ENCODE measurements at places on chromosomes 4 and X.

GRCh38 chr4:126939401-126939800, 693.4 kb upstream of the INTU start:
- no peak for DNase-seq

DNA sequence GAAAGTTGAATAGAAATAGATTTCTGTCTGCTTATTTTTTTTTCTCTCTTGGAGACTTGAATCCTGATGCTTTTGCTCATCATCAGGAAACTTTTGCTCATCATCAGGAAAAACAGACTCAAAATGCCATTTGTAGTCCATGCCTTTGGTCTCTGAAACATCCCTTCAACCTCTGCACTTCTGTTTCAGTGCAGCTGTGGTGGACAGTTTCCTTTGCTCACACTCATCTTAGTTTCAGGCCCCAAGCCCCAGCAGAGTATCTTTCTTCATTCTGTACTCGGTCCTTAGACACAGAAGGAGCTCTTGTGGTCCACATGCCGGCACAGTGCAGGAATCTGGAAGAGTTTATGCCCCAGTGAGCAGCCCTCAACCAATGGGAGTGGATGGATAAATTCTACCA, 337.9 kb downstream of the PPP3CA start:
- DNase-seq: no peak

GRCh38 chrX:9587642-9588041, 122.8 kb downstream of the TBL1X start:
- DNase-seq: no peak

DNA sequence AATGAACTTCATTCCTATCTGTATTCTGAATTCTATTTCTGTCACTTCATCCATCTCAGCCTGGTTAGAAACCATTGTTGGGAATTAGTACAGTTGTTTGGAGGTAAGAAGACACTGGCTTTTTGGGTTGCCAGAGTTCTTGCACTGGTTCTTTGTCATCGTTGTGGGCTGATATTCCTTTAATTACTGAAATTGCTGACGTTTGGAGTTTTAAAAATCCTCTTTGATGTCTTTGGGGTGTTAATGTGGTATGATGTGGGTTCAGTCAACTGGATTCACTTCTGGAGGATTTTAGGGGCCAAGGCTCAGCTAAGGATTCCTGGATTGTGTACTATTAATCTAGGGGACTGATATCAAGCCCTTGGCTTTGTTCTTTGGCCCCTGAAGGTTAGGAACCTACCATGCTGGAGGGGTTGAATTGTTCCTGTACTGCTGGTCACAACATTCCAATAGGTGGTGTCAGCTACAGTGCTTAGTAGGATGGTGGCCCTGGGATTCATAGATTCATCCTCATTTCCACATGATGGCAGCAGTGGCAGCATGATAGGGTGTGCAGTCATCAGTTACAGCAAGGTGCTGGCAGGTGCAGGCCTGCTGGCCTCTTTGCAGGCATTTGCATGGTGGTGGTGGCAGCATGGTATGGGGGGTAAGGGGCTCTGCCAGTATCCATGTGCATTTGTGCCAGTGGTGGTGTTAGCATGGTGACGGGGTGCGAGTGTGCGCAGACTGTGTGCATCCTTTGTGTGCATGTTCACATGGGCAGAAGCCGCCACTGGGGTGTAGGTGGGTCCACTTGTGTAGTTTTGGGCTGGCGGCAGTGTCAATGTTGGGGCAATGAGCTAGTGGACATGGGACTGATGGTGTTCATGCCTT, 301.3 kb downstream of the TEX13C start:
- DNase-seq: no peak

DNA sequence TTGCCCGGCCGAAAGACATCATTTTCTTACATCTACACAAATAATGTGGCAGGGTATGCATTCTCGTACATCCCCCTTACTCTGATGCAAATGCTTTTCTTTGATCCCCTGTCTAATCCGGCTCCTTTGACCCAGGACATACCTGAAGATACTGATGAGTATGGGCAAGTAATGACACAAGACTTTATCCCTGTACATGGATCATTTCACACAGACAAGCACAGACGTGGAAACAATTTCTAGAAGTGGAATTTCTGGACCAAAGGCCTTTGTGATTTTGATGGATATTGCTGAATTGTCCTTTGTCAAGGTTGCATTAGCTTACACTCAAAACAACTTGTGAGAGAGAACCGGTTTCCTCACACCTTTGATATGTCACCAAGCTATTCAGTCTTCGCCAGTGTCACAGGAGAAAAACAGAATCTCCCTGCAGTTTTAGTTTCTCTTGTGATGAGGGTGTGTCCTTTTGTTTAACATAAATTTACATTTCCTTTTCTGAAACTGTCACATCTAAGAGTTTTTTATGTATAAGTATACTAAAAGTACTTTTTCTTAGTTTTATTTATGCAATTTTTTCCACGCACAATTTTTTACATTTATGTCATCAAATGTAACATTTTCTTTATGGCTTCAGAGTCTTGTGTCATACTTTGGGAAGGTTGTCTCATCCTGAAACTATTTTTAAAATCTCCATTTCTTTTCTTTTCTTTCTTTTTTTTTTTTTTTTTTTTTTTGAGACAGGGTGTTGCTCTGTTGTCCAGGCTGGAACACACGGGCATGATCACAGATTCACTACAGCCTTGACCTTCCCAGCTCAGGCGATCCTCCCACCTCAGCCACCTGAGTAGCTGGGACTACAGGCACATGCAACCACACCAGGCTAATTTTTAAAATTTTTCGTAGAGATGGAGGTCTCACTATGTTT, 25.2 kb downstream of the RWDD4 start:
- DNase-seq: no peak

- DNase-seq: peak; percentile 27
Observed at GRCh38 chr4:74056858-74057562, 18.5 kb upstream of the CXCL3 start.

DNA sequence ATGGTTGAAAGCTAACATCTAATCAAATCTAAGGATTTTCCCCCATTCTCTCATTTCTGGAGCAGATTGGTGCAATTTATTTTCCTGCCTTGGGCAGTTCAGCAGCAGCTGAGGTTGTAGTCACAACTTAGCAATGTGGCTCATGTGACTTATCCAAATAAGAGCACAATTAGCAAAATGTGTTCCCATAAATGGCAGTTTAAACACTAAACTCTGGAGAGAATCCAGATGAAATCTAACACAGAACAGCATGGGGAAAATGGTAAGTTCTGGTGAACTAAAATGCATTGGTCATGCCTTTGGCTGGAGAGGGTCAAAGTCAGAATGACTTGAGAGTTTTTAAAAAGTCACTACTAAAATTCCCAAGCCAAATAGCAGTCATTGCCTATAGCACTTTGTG, 422.6 kb upstream of the DIPK2B start:
- no peak for DNase-seq

DNA sequence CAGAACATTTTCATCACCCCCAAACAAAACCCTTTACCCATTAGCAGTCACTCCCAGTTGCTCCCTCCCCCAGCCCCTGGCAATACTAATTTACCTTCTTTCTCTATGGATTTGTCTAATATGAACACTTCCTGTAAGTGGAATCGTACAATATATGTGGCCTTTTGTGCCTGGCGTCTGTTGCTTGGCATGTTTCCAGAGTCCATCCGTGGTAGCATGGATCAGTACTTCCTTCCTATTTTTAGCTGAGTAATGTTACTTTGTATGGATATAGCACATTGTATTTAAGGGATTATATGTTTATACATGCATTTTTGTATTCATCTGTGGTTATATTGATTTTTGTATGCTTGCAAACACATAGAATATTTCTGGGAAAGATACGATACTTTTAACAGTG, 48.2 kb downstream of the PPEF1 start:
- DNase-seq: no peak

DNA sequence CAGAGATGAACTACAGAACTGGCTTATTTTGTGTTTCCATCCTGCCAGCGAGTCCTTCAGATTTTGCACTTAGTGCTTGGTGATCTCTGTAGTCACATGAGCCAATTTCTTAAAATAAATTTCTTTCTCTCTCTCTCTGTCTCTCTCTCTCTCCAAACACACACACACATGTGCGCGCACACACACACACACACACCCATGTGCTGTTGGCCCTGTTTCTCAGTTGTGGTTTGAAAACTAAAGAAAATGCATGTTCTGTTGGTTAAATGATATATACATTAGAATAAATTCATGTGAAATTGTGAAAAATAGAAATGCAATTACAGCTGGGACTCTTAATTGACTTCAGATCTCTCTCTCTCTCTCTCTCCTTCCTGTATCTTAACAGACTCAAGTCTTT, 399.3 kb downstream of the FAT4 start:
- DNase-seq: no peak

DNA sequence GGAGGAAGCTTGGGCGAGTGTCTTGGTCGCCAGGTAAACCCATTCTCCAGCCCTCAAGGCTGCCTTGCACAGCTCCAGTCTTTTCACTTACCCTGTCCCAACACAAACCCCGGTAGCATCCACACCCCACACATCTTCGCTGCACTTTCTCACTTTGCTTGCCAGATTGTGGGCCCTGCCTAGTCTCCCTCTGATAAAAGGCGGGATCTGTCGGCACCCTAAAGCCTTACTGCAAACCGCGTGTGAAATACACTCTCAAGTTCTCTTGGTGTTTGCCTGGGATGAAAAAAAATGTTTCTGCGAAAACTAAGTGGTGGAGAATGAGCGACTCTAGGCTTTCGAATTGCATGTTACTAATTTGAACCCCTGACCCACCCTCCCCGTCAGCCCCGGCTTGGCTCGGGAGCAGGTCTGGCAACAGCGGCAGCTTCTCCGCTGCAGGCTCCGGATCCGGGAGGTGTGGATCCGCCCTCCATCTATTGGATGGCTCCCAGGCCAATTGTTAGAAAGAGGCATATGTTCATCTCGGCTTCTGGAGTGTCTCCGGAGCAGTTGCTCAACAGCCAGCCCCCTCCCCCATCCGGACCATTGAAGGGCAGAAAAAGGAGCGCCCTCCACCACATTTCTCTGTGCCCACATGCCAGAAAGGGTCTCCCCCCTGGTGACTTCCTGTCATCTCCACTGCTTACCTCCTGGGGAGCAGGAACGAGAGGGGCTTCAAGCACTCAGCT, 3.0 kb upstream of the CITED1 start:
- DNase-seq: peak; percentile 53

DNA sequence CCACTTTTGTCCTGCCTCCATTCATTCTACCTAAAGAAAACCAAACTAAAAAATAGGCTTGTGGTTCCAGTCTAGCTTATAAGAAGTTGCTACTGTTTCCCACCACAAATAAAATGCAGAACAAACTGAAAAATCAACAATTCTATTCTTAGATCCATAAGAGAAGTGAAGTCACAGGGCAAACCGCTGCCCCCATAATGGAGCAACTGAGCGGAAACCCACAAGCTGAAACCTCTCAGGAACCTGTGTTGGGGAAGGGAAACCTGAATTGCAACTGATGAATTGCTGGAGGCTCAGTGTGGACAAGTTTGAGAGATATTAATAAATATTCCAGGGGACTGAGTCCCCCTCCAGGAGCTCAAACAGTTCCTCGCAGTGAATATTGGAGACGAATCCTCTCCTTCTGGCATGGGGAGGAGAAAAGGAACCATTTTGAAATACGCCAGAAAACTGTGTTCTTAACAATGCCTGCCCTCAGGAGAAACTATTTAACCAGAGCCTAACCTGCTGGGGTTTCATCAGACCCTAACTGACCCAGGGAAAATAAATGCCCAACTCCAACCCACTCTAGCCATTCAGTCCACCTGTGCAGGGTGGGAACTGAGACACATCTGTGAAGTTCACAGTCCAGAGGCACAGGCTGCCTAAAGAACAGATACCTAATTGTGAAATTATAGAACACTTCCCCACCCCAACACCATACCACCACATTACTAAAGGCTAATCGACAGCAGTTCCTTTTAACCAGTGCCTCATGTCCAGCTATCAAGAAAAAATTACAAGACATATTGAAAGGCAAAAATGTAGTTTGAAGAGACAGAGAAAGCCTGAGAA, 22.8 kb upstream of the SH3RF1 start:
- peak; percentile 92 for DNase-seq

- no peak for DNase-seq
Observed at GRCh38 chrX:136214551-136214950, 36.6 kb downstream of the MAP7D3 start.

GRCh38 chr4:141802333-141802732, 165.9 kb downstream of the IL15 start:
- no peak for DNase-seq

GRCh38 chr4:75011131-75011795, 78.3 kb downstream of the PARM1 start:
- no peak for DNase-seq

DNA sequence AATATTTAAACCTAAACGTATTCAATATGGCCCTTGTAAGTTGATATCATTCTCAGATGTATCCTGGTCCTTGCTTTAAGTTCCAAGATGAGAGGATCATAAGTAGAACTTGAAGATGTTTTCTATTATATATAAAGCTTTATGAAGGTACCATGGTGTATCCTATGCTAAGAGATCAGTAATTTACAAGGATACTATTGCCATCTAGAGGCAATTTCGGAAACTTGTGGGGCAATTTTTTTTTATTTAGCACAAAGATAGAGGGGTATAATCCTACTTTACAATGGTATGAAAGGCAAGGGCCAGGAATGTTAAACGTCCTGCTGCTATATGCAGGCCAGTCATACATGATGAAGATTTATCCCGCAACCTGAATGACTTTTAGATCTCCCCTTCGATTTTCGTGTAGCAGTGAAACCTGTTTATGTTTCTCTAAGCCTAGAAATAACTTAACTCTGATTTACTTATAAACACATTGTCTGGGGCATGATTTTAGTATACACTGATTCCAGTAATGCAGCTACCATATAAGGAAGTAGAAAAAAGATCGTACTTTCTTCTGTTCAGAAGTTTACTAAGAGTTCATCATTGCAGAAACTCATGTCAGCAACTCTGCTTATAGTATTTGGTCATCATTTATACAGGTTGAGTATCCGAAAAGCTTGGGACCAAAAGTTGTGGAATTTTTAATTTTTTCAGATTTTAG, 2.6 kb downstream of the SLC25A31 start:
- DNase-seq: peak; percentile 69

DNA sequence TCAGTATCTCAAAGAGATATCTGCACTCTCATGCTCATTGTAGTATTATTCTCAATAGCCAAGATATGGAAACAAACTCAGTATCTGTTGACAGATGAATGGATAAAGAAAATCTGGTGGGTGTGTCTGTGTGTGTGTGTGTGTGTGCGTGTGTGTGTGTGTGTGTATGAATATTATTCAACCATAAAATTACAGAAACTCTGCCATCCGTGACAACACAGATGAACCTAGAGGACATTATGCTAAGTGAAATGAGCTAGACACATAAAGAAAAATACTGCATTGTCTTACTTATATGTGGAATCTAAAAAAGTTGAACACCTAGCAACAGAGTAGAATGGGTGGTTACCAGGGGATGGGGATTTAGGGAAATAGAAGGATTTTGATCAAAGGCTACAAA, 13.2 kb downstream of the XKRX start:
- DNase-seq: no peak

GRCh38 chr4:134154097-134154496, 47.5 kb downstream of the PABPC4L start:
- no peak for DNase-seq

- no peak for DNase-seq
Observed at GRCh38 chr4:93467484-93468155, 360.9 kb upstream of the ATOH1 start.

DNA sequence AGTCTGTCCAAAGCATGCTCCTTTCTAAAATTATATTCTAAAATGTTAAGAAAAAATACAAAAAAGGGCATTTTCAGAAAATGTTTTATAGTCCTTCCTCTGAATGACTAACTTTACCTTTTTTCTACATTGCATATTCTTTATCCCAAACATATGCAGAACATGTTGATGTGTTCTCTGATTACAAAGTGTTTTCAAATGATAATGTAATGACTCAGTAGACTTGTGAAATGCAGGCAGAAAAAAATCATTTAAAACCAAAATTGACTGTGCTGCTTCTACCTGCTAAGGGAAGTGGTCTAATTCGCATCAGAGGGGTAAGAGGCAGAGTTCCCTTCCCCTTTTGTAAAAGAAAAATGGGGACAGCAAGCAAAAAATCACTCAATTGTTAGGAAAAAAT, 22.7 kb upstream of the YTHDC1 start:
- DNase-seq: no peak
